Tibial artery (tissue), 4 donors: ENCODE measurements at places on chromosomes 1 and 21.

DNA sequence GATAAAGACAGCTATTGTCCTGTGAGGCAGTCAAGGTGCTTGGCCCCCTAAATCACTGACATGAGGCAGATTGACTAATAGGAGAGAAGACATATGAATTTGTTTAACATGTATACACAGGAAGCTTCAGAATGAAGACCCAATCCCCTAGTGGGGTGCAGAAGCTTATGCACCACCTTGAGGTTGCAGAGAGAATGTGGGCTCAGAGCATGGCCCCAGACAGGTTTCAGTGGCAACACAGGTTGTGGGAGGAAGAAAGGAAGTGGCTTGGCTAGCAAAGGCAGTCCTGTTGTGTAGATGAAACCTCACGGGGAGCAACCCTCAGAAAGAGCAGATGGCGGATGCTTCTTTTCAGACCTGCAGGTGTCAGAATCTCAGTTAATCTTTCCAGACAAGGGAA is 37.0 kb upstream of the PARP1 start:
- no peaks in the 10 kb centered on the region for H3K36me3 ChIP-seq
- no peak for DNase-seq
- no peak overlapping the region for H3K4me3 ChIP-seq
- no peak overlapping the region for H3K27ac ChIP-seq

DNA sequence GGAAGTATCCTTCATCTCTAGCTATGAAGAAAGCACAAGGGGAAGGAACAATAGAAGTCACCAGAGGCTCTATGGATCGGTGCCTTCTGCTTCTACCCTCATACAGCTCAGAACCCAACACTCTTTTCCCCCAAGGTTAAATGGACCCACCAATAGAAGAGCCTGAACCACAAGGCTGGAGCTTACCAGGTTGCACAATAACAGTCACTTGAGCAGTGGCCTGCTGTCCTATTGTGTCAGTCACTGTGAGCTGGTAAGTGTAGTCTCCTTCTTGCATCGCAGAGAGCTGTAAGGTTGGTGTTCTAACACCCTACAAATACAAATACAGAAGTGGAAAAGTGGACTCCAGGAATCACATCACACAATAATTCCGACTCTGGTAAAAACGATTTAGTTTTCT is 103.0 kb downstream of the KIAA0319L start:
- H3K27me3 ChIP-seq = no peaks in the 10 kb centered on the region
- H3K4me1 ChIP-seq = peaks cover 24% of the 10 kb centered on the region
- peaks cover 56% of the 10 kb centered on the region for H3K36me3 ChIP-seq

- no peaks in the 10 kb centered on the region for H3K4me1 ChIP-seq
- no peak overlapping the region for H3K4me3 ChIP-seq
- no peak overlapping the region for H3K27ac ChIP-seq
- no peak for DNase-seq
These were observed 114.5 kb upstream of the TMPRSS15 start for GRCh38 chr21:18518054-18518481.

GRCh38 chr1:94349853-94350252 is 68.3 kb upstream of the ABCD3 start:
- no peak overlapping the region for H3K4me3 ChIP-seq
- H3K27me3 ChIP-seq = peaks cover 17% of the 10 kb centered on the region
- H3K4me1 ChIP-seq = no peaks in the 10 kb centered on the region
- no peak for DNase-seq

GRCh38 chr1:199122532-199123311 is 483.9 kb downstream of the PTPRC start:
- no peak overlapping the region for H3K27ac ChIP-seq
- no peaks in the 10 kb centered on the region for H3K4me1 ChIP-seq
- no peak for DNase-seq
- H3K36me3 ChIP-seq = no peaks in the 10 kb centered on the region
- H3K4me3 ChIP-seq = no peak overlapping the region
- H3K27me3 ChIP-seq = no peaks in the 10 kb centered on the region
